ENCODE measurements at places on chromosomes 12 and 14.

DNA sequence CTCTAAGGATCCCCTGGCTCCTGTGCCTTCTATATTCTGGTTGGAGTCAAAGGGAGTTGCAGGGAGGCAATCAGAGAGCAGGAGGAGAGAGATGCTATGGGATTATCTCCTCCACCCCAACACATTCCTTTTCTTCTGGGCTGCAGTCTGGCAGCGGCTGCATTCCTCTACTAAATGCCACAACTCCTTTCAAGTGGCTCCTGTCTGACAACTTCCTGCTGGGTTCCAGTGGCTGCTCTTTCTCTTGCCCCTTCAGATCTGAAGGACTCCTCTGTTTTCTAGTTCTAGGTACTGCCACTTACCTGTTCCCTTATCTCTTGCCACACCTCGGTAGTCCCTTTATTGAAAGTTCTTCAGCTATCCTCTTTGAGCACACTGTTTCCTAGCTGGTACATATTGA, 425.0 kb downstream of the SNAPC1 start:
- no peak for DNase-seq

DNA sequence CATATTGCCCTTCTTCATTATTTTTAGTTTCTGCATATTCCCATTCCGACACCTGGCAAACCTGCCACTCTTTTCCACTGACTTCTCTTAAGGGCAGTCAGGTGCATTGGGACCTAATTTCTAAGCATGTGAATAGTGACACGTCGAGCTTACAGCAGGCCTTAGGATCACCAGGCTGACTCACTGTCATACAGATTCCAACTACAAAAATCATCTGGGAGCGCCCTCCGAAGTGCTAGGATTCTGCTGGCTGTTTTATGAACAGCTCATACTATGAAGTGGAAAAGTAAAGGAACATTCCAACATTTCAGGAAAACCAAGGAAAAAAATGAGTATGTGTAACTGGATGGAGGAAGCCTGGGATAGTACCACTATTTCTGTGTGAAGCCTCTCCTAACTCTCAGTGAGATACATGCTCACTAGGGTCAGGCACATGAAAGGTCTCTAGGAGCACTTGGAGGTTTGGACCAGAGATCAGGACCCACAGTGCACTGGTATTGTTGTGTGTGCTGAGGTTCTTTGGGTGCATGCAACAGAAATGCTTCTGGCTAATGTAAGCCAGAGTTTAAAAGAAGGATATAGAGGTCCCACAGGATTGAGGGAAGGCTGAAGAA, 257.4 kb downstream of the ZFP36L1 start:
- no peak for DNase-seq

DNA sequence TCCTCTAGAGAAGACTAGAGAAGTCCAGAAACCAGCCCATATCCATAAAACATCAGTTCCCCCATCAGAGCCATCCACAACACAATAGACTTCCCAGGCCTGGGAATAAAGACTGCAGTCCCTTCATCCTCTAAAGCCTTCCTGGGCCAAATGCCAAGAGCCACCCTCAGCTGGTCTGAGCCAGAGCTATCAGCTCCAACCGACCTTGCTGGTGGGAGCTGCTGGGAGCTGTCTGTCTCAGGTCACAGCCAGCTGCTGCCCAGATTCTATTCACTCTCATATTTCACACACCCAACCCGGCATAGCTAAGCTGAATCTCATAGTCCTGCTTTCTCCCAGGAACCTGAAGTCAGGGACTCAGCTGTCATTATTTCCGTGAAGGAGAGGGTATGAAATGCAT, 10.9 kb upstream of the TFCP2 start:
- DNase-seq: no peak

DNA sequence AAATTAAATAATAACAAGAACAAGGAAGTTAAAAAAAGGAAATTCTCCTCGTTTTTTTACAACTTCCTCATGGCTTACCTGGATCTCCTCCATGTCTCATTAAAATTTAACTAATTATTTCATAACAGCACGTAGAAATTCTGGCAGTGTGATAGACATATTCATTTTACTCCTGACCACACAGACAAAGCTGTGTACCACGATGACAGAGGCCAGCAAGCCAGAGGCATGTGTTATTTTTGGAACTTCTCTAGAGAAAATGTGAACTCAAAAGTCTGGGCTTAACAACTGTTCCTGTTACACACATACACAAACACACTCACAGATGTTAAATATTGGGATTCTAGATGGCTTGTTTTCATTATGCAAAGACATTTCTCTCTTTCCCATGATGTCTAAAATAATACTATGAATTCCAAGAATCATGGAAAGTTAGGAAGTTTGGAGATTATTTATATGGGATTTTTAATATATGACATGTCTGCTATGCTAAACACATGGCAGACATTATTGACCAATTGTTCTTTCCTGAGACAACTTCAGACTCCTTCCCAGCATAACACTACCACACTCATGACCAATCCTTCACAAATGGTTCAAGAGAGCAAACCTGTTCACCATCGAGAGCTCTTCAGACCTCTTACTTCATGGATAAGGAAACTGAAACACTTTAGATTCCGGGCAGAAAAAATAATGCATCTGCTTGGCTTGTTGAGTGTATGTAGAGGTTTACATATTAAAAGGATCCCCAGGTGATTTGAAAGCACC, 158.7 kb downstream of the DACT1 start:
- DNase-seq: no peak

GRCh38 chr12:93847517-93848474, 170.6 kb downstream of the CRADD start:
- DNase-seq: no peak

GRCh38 chr12:55744340-55745030, 1.6 kb downstream of the GDF11 start:
- DNase-seq: no peak

DNA sequence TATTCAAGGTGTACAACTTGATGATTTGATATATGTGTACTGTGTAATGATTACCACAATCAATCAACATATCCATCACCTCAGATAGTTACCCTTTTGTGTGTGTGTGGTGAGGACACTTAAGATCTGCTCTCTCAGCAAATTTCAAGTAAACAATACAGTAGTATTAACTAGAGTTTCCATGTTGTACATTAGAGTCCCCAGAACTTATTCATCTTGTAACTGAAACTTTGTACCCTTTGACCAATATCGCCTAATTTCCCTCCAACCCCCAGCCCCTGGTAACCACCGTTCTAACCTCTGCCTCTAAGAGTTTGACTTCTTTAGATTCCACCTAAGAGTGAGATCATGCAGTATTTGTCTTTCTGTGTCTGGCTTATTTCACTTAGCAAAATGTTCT, 12.1 kb downstream of the ADCK1 start:
- DNase-seq: no peak

DNA sequence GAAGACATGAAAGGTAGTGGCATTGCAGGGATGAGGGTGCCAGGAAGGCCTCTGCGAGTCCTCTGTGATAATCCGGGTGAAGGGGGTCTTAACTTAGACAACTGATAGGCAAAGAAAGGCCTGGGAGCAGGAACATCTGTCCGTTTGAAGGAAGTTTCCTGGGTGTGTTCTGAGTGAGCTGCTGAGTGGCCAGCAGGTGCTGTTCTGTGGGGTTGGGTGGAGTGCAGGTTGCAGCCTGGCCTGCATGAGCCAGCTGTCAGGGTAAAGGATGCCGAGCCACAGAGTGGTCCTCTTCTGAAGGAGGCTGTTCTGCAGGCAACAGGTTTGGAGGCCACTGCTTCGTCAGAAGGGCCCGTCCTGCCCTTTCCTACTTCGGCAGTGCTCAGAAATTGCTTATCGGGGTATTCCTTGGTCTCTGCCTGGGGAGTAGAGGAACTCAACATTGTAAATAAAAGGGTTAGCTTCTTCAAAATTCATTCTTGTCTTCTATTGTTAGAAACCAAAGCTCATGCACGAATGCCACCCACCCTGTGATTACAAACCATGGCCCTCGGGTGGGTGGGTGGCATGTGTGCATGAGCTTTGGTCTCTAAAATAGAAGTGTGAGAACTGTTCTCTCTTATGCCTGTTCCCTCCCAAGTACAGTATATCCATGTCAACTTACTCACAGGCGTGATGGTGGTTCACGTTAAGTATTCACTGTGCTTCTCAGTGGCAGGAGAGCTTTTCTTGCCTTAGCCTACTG, 118.9 kb downstream of the CHST11 start:
- DNase-seq: no peak

GRCh38 chr12:116604178-116604895, 45.2 kb downstream of the MAP1LC3B2 start:
- DNase-seq: no peak

- DNase-seq: no peak
These were observed 368.4 kb upstream of the E2F7 start for GRCh38 chr12:77433799-77434198.

- DNase-seq: no peak
These were observed 138.0 kb upstream of the IGF1 start for GRCh38 chr12:102618197-102618877.

GRCh38 chr12:119710965-119711551, 43.1 kb downstream of the PRKAB1 start:
- DNase-seq: no peak

DNA sequence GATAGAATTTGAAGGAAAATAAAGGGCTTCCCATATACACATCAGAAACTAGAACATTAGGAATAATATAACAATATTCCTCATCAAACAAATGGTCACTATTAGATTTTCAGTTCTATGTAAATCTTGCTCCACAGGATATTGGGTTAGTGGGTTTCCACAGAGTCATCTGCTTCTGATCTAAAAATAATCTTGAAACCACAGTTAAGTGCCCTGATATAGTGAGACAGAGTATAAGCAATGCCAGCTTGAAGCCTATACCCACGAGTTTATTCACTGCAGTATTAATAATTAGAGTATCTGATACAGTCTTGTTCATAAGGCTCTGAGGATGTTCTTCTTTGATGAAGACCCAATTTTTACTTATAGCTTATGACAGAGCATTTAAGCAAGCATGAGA, 74.5 kb upstream of the ATF7IP start:
- DNase-seq: no peak

DNA sequence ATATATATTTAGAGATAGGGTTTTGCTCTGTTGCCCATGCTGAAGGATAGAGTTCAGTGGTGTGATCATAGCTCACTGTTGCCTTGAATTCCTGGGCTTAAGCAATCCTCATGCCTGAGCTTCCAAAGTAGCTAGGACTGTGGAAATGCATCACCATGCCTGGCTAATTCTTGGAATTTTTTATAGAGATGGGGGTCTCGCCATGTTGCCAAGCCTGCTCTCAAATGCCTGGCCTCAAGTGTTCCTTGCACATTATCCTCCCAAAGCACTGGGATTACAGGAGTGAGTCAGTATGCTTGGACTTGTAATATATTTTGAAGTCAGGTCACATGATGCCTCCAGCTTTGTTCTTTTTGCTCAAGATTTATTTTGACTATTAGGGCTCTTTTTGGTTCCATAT, 178.0 kb downstream of the RPAP3 start:
- DNase-seq: no peak

DNA sequence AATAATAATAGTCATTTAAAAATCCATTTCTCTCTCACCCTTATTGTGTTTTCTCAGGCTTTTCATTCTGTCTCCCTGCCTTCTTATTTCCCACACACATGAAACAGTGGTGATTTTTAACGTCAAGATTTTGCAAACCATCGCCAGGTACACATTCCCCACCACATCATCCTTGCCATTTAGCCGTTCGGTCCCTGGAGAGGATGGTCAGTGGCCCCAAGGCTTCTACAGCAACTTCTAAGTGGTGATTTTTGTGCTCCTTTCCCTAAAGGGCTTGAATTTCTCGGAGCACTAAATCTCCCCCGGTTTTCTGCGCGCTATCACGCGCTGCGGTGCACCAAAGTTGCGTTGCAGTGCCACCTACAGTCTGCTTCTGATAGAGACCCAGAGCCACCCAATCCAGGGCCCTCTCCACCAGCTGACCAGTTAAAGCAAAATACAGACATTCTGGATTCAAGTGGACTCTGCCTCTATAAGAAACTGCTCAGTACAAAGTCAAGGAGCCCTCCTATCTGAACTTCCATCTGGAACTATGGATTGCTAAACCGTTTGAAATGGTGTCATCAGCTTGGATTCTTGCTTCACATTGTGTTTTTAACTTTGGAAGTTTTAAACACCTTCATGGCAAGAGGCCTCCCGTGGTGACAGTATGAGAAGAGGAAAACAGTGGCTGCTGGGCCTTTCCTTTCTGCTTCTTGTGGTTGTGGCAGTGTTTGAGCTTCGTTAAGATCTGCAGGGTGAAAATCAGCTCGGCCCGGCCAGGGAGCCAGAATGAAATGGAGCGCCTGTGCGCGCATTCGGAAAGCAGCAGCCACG, 234.0 kb downstream of the SPTSSA start:
- DNase-seq: peak; percentile 12

DNA sequence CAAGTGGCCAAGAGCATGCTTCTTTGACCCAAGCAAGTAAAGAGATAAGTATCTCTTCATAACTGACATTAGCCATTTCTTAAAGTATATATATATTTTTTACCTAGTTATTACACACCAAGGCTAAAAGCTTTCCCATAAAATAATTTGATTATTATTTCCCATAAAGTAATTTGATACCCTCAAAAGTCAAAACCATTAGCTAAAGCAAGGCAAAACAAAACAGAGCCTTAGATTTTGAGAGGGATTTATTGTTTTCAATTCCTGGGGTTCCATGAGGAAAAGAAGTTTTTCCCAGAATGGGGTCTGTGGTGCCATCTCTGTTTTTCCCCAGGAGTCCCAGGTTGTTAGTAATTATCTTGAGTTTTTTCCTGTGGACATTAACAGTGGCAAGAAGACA, 125.5 kb upstream of the NUDT4 start:
- DNase-seq: no peak

DNA sequence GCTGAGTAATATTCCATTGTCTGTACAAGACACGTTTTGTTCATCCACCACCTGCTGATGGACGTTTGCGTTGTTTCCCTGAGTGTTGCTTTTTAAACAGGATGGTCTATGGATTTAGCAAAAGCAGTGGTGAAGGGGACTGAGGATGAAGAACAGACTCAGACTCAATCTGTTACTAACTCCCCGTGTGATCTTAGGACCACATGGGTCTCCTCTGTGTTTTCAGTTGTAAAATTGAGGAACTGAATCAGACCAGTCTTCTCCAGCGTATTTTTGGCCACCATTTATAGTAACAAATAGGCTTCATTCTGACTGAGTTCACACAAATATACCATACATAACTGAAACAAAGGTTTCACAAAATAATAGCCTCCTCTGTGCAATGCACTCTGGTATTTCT, 85.6 kb downstream of the FOXN3 start:
- DNase-seq: no peak

DNA sequence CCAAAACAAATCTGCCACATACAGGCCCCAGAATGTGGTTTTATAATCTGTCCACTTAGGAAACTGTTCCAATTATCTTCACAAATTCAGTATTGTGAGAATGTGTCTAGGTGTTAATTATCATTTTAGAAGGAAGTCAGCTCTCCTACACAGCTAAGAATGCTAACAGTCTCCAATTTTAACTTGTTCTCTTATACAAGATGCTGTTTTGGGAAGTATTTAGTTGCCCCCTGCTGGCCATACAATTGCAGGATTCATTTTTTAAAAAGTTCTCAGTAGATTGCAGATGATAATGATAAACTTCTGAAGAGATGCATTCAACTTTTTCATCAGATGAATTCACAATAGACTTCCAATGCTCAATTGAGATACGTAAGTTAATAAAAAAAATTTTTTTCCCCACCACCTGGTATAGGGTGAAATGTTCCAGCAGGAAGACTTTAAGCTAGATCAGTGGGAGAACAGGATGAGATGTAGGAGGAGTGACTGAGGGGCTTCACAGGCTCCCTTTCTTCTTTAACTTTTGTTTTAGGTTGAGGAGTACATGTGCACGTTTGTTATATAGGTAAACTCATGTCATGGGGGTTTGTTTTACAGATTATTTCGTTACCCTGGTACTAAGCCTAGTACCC, 27.3 kb upstream of the OSBPL8 start:
- DNase-seq: no peak

- no peak for DNase-seq
These were observed 106.9 kb upstream of the ATF7IP start for GRCh38 chr12:14258575-14258940.
